Myometrial cell (primary cell): ENCODE measurements at places on chromosomes 2 and 18. TPM values are rescaled to one million over a fixed set of nuclear protein-coding genes. Genes with fewer than 3 reads are reported as not detected.

Gene EML6
- total RNA-seq = 0.35 and 4.3 TPM in 2 replicates

Gene SAG
- total RNA-seq = not detected in 2 replicates

Gene ZNF396
- total RNA-seq = 0.89 TPM in 1 of 2 replicates, not detected in the other

Gene SKOR2
- not detected in 2 replicates for total RNA-seq

Gene ELOA2
- not detected in 2 replicates for total RNA-seq

Gene IL1F10
- not detected in 2 replicates for total RNA-seq

Gene GCFC2
- total RNA-seq = 10.7 and 12.2 TPM in 2 replicates

Gene TAF1B
- 9.5 and 23.2 TPM in 2 replicates for total RNA-seq

Gene NEU4
- not detected in 2 replicates for total RNA-seq

Gene AQP4
- total RNA-seq = not detected in 2 replicates

Gene OSBPL1A
- total RNA-seq = 16.8 and 20.2 TPM in 2 replicates
